ENCODE measurements at places on chromosomes 1 and 21. TPM values are rescaled to one million over a fixed set of nuclear protein-coding genes. Genes with fewer than 3 reads are reported as not detected.

The BEND5 gene
- 2.3 TPM for total RNA-seq

The ATP1A4 gene
- not detected for total RNA-seq

The FAM43B gene
- not detected for total RNA-seq

The IGSF21 gene
- total RNA-seq = not detected

The CSF3R gene
- total RNA-seq = 1.1 TPM

The TADA1 gene
- total RNA-seq = 14.6 TPM

The CPTP gene
- 20.4 TPM for total RNA-seq

The OR2G6 gene
- total RNA-seq = not detected

The TNFRSF1B gene
- 315 TPM for total RNA-seq

The TSPAN2 gene
- total RNA-seq = 1.1 TPM

The UBE2U gene
- not detected for total RNA-seq

The C8A gene
- not detected for total RNA-seq

The CELA2A gene
- total RNA-seq = not detected

The PLD5 gene
- not detected for total RNA-seq

The SPRR2D gene
- not detected for total RNA-seq

The F13B gene
- not detected for total RNA-seq

The GBP6 gene
- total RNA-seq = 4.2 TPM

The FCRL4 gene
- total RNA-seq = not detected

The DDAH1 gene
- not detected for total RNA-seq

The ARHGAP29 gene
- total RNA-seq = 0.07 TPM

The HUNK gene
- not detected for total RNA-seq

The GLIS1 gene
- total RNA-seq = not detected
